ENCODE measurements at places on chromosomes 13 and 19. TPM values are rescaled to one million over a fixed set of nuclear protein-coding genes. Genes with fewer than 3 reads are reported as not detected.
A peak's percentile ranks its signal among the peaks of the same experiment; 100 is the strongest.

DNA sequence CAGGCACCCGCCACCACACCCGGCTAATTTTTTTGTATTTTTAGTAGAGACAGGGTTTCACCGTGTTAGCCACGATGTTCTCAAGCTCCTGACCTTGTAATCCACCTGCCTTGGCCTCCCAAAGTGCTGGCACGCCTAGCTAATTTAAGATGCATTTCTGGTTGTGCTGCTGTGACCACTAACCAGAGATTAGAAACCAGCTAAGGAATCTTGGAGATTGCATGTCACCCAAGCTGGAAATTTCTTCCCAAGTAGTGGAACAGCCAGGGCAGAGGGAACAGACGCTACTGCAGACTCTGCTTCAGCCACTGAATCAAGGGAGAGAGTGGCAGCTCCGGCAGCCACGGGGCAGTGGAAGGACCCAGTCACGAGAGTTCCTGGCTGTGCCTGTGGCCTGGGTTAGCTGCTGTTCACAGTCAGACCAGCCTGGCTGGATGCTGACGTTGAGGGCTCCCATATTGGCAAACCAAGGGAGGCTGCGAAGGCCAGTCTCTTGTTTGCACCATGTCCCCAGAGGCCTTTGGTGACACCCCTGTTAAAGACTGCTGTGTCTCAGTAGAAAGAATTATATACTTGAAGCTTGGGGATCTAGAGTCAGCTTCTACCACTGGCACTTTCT lies 7.9 kb downstream of the TPM4 start:
- DNase-seq = no peak

DNA sequence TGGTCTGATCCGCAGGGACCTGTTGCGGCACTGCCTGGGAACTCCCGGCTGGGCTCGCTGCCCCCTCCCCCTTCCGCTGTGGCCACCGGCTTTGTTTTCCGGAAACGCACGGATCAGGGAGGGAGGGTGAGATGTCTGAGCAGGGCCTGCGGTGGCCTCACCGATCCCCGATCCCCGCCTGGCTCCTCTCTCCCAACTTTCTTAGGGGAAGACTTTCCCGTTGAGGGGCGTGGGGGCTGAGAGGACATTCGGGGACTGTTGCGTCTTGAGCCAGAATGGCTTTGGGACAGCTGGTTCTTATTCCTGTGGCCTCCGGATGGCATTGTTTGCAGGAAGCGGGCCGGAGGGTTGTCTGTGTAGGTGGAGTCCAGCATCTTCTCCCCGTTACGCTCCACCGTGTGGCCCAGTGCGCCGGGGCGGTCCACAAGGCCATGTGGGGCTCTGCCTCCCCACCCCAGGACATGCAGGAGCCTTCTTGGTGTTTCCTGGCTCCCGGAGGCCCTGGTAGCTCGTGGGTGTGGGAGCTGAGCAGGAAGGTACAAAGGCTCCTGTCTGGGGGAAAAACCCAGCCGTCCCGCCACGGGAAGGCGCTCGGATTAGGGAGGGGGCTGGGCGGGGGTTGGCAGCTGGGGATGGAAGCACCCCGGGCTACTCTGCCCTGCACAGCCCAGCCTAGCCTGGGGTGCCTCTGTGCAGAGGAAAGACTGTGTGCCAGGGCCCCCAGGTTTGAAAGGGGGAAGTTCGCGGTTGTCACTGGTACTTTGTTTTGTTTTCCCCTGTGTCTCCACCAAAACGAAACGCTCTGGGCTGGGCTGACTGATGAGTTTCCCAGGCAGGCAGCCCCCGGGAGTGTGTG lies 1.3 kb downstream of the CSNK1G2 start:
- DNase-seq = peak; percentile 76

- DNase-seq = peak; percentile 61
Measured at GRCh38 chr13:25990801-25991200, 61.0 kb downstream of the SHISA2 start.

DNA sequence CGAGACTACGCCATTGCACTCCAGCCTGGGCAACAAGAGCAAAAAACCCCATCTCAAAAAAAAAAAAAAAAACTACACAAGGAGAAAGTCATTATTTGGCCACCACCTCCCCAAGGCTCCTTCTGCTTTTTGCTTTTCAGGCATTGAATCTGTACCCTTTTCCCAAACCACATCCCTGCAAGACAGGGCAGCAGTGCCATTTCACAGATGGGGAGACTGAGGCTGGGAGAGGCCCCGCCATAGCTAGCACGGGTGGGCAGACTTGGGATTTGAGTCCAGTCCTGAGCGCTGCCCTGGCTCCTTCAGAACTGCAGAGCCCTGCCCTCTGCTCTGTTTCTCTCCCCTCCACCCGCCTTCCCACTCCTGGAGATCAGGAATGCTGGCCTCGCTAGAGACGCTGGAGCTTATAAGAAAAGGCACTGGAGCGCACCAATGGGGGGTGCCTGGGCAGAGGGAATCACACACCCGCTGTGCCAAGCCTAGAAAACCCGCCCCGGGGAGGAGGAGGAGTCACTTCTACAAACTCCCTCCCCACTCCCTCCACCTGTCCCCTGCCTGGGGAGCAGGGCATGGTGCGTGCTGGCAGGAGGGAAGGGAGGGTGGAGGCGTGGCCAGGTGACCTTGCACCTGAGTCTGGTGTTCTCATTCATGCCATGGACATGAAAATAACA lies 17.6 kb downstream of the TJP3 start:
- peak; percentile 51 for DNase-seq

- DNase-seq = peak; percentile 77
Measured at GRCh38 chr13:25286969-25287961, at the start of gene MTMR6. MTMR6 (minus strand) TSS chr13:25287488; CDS start chr13:25287247, 241 bp downstream.

DNA sequence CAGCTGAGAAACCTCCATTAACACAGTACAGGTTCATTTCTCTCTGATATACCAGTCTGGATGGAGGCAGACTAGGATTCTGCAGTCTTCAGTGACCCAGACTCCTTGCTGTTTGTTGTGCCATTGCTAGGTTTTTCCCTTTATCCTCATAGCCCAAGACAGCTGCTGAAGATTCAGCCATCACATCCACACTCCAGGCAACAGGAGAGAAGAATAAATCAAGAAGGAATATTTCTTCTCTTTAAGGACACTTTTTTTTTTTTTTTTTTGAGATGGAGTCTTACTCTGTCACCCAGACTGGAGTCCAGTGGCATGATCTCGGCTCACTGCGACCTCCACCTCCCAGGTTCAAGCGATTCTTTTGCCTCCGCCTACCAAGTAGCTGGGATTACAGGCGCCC lies 14.3 kb downstream of the CLPTM1 start:
- DNase-seq = no peak

- DNase-seq = no peak
Measured at GRCh38 chr13:44093607-44094564, 214.2 kb downstream of the LACC1 start.

DNA sequence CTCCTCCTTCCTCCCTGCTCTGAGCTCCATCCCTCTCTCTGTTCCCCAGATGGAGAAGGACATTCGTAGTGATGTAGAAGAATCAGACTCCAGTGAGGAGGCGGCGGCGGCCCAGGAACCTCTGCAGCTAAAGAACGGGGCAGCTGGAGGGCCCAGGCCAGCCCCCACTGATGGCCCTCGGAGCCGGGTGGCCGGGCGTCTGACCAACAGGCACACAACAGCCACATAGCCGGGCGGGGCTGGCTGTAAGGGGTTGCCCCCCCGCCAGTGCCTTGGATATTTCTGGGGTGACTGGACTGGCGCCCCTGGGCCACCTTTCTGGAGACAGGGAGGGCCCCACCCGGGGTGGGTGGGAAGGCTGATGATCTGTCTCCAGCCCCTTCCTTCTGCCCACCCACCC lies 46.3 kb downstream of the CD320 start:
- DNase-seq = no peak

GRCh38 chr19:39351537-39352064 lies 9.4 kb downstream of the SAMD4B start:
- DNase-seq = no peak

DNA sequence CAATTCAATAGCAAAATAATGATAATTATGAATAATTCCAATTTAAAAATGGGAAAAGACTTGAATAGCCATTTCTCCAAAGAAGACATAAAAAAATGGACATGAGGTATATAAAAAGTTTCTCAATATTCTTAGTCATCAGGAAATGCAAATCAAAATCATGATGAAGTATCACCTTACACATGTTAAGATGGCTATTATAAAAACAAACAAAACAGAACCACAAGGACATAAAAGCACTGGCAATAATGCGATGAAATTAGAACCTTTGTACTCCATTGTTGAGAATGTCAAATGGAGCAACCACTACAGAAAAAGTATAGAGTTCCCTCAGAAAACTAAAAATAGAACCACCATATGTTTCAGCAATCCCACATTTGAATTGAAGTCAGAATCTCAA lies 1186.1 kb downstream of the SLITRK5 start:
- no peak for DNase-seq

- no peak for DNase-seq
Measured at GRCh38 chr19:39263912-39264305, 4.3 kb upstream of the IFNL2 start.

DNA sequence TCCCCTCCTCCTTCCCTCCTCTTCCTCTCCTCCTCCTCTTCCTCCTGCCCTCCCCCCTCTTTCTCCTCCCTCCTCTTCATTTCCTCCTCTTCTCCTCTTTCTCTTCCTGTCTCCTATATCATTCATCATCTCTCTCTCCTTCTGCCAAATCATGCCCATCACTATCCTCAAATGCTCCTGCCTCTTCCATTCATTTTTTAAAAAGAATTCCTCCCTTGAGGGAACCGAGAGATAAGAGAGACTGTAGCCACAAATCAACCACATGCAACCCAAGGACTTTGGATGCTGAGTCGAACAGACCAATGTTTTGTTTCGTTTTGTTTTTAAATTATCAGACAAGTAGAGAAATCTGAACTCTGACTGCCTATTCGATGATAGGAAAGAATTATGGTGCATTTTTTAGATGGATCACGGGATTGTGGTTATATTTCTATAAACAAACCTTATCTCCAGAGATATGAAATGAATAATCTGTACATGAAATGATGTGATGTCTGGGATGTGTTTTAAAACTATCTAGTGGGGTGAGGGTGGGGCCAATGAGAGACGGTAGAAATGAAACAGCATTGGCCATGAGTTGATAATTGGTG lies 9.5 kb upstream of the ZNF541 start:
- DNase-seq = peak; percentile 63

- DNase-seq = peak; percentile 34
Measured at GRCh38 chr13:102847272-102848234, 1.7 kb downstream of the ERCC5 start.

DNA sequence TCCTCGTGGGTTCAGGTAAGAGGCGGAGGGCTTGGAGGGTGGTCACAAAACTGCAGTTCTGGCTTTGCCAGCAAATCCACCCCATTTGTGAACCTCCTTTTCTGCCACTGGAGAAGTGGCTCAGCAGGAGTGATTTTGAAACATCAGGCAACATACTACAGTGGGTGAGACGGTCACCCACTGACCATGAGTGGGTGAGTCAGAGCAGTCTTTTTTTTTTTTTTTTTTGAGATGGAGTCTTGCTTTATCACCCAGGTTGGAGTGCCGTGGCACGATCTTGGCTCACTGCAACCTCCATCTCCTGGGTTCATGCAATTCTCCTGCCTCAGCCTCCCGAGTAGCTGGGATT lies 3.0 kb downstream of the TOMM40 start:
- no peak for DNase-seq

DNA sequence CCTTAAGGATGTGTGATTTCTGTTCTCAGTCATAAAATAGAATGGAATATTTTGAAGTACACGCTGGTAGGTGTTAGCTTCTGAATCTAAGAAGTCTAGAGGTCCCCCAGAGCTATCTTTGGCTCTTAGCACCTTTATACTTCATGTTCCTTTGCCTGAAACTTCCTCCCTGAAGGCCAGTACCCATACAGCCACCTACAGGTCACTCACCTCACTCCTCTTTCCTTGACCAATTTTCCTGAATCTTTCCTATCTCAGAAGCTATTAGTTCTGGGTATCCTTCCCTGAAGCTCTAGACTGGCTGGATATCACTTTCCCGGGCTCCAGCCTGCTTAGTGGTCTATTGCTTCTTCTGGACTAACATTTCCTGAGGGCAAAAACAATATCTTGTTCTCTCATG lies 93.4 kb upstream of the EDNRB start:
- no peak for DNase-seq

DNA sequence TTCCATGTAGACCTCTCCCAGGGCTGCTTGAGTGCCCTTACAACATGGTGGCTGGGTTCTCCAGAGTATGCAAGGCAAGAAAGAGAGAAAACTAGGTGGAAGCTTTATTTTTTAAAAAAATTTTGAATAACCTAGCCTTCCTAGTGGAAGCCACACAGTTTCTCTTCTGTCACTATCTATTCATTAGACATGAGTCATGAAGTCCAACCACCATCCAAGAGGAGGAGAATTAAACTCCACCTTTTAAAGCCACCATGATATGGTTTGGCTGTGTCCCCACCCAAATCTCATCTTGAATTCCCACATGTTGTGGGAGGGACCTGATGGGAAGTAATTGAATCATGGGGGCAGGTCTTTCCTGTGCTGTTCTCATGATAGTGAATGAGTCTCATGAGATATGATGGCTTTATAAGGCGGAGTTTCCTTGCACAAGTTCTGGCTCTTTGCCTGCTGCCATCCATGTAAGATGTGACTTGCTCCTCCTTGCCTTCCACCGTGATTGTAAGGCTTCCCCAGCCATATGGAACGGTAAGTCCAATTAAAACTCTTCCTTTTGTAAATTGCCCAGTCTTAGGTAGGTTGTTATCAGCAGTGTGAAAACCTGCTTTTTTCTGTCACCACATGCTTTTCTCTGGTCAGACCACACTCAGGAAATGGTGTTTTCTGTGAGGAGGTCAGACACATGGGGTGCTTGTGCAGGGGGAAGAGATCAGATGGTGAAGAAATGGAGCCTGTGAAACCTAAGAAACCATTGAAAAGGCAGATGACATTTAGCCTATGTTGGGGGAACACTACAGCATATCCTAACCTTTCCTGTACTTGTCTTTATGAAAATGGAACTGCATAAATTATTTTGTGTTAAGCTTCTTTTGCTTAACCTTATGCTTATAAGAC lies 57.7 kb downstream of the ANKRD10 start:
- no peak for DNase-seq

- DNase-seq = no peak
Measured at GRCh38 chr19:47623151-47623920, 14.4 kb downstream of the BICRA start.

DNA sequence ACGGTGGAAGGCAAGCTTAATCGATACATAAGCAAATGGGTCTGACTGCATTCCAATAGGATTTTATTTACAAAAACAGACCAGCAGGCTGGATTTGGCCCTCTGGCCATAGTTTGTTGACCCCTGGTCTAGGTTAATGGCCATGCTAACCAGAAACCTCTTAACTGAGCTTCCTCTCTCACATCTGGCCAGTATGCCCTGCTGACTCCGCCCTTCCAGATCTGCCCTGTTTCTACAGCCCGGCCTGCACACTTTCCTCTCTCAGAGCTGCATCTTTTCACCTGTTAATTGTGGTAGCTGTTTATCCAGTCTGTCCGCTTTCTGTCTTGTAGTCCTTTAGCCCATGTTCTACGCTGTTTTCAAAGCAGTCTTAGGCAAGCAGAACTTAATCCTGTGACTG lies 25.6 kb downstream of the EDNRB start:
- DNase-seq = no peak

- peak; percentile 83 for DNase-seq
Measured at GRCh38 chr19:43306097-43306496, 36.8 kb upstream of the PSG9 start.

GRCh38 chr19:42033413-42033812 lies 36.6 kb downstream of the GRIK5 start:
- DNase-seq = no peak

GRCh38 chr19:41546386-41546789 lies 29.6 kb upstream of the CEACAM21 start:
- DNase-seq = no peak

The KLHL1 gene
- total RNA-seq = not detected

The FPR1 gene
- 3.8 TPM for total RNA-seq

The CYP4F11 gene
- 0.17 TPM for total RNA-seq

The ZNF724 gene
- 11.1 TPM for total RNA-seq

The PSMC4 gene
- 217 TPM for total RNA-seq

The RNF6 gene
- 26.8 TPM for total RNA-seq

The TGFBR3L gene
- total RNA-seq = 1.1 TPM

The LIM2 gene
- total RNA-seq = not detected

The DIAPH3 gene
- total RNA-seq = 17.2 TPM
